ENCODE measurements at places on chromosomes 5 and 9. TPM values are rescaled to one million over a fixed set of nuclear protein-coding genes. Genes with fewer than 3 reads are reported as not detected.

The OCLN gene
- 35.1 TPM for total RNA-seq

DNA sequence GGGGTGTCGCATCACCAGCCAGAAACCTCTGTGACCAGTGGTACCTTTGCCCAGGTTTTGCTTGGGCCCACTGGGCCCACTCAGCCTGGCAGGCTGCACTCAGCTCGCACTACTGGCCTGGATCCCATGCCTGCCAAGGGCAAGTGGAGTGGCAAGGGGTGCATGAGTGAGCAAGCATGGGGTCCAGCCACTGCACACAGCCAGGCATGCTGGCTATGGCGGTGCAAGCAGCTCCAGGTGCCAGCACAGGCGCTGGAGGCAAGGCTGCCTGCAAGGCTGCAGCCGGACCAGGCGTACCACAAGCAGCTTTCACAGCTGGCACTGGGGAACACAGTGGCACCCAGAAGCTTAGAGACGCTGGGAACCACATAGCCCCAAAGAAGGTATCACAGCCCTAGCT, 80.1 kb downstream of the NLN start:
- no peak for DNase-seq
- no peaks in the 10 kb centered on the region for H3K27me3 ChIP-seq
- peaks cover 4% of the 10 kb centered on the region for H3K4me1 ChIP-seq
- H3K4me3 ChIP-seq, result no peak overlapping the region
- no peak overlapping the region for H3K27ac ChIP-seq
- H3K36me3 ChIP-seq, result no peaks in the 10 kb centered on the region

DNA sequence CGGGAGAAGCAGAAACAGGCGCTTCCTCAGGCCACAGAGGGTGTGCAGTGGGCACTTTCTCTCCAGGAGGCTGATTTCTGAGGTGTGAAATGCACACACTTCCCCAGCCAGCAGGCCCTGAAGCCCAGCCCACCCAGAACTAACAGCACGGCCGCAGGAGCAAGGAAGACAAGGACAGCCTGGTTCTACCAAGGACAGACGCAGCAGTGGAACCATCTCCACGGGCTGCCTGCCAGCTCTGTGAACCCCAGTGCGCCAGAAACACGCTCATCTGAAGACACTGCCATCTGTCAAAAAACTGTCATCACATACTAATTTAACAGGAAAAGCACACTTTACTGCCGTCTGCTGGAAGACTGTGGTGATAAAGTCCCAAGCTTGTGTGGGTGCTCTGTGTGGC, 40.7 kb downstream of the MAPK9 start:
- no peaks in the 10 kb centered on the region for H3K27me3 ChIP-seq
- no peaks in the 10 kb centered on the region for H3K4me1 ChIP-seq
- H3K27ac ChIP-seq, result no peak overlapping the region
- no peak overlapping the region for H3K4me3 ChIP-seq
- no peak for DNase-seq

DNA sequence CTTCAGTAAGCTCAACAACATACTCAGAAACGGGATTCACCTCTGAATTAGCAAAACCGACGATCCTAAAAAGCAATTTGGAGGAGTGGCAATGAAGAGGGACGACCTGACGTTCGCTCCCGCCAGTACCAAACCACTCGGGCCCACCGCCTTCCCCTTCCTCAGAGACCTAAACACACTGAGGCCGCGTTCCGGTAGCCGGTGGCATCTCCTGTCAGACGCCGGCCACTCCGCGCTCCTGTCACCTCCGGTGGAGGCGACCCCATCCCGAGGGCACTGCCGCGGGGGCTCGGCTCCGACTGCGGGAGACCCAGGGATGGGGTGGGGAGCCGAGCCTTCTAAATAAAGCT, 617 bp downstream of the PPP6C start:
- H3K4me3 ChIP-seq, result peak overlapping the region; percentile 100
- H3K27ac ChIP-seq, result peak overlapping the region; percentile 97
- H3K4me1 ChIP-seq, result peaks cover 14% of the 10 kb centered on the region
- no peaks in the 10 kb centered on the region for H3K36me3 ChIP-seq

DNA sequence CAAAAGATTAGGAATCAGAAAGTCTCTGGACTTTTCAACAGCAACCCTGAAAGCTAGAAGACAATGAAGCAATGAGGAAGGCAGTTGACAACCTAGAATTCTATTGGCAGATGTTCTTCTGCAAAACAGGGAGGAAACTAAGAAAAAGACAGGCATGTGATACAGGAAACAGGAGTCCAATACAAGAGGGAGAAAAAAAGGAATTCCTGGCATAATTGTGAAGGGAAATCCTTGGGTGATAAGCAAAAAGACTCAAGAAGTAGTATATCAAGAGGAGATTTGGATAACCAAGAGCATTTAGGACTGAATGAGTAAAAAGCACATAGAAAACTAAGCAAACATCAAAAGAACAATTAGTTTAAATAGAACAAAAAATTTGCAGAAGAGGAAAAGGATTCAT, 58.6 kb downstream of the LPAR1 start:
- no peak overlapping the region for H3K4me3 ChIP-seq
- no peak for DNase-seq

GRCh38 chr5:80234116-80234948, 21.5 kb downstream of the SERINC5 start:
- H3K4me3 ChIP-seq, result no peak overlapping the region
- DNase-seq, result no peak
- peaks cover 6% of the 10 kb centered on the region for H3K4me1 ChIP-seq
- no peak overlapping the region for H3K27ac ChIP-seq

DNA sequence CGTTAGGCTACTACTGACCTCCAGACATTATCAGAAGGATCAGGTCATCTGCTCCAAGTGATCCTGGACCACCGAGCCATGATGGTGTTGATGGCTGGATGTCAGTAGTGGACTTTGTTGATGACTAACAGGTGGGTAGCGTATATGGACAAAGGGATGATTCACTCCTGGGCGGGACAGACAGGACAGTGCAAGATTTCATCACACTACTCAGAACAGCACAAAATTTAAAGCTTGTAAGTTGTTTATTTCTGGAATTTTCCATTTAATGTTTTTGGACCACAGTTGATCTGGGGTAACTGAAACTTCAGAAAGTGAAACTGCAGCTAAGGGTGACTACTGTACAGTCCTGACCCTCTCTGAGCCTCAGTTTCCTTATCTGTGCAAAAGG, 12.7 kb downstream of the PDGFRB start:
- peak overlapping the region; percentile 94 for H3K27ac ChIP-seq
- no peaks in the 10 kb centered on the region for H3K36me3 ChIP-seq
- DNase-seq, result no peak
- no peak overlapping the region for H3K4me3 ChIP-seq
- no peaks in the 10 kb centered on the region for H3K27me3 ChIP-seq
- H3K4me1 ChIP-seq, result peaks cover 100% of the 10 kb centered on the region

DNA sequence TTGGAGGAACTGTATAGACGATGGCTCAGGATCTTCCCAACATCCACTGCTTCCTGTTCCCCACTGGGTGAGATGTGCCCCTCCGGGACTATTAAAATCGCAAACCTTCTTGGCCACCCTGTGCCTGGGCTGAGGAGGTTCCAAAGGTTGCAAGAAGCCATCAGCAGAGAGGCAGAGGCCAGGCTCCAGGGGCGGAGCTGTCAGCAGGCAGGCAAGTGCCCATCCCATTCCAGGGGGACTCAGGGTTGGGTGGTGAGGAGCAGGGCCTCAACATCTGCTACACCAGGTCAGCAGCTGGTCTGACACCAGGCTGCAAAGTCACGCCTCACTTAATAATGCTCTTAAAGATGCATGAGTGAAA, 2.2 kb downstream of the BTNL3 start:
- no peaks in the 10 kb centered on the region for H3K27me3 ChIP-seq
- DNase-seq, result no peak
- no peaks in the 10 kb centered on the region for H3K36me3 ChIP-seq
- no peaks in the 10 kb centered on the region for H3K4me1 ChIP-seq
- H3K27ac ChIP-seq, result no peak overlapping the region
- H3K4me3 ChIP-seq, result no peak overlapping the region

GRCh38 chr5:20000416-20000815, 12.4 kb upstream of the CDH18 start:
- no peak for DNase-seq
- no peaks in the 10 kb centered on the region for H3K4me1 ChIP-seq
- H3K27me3 ChIP-seq, result no peaks in the 10 kb centered on the region
- no peak overlapping the region for H3K27ac ChIP-seq
- no peaks in the 10 kb centered on the region for H3K36me3 ChIP-seq

The GPBP1 gene
- 27.4 TPM for total RNA-seq

DNA sequence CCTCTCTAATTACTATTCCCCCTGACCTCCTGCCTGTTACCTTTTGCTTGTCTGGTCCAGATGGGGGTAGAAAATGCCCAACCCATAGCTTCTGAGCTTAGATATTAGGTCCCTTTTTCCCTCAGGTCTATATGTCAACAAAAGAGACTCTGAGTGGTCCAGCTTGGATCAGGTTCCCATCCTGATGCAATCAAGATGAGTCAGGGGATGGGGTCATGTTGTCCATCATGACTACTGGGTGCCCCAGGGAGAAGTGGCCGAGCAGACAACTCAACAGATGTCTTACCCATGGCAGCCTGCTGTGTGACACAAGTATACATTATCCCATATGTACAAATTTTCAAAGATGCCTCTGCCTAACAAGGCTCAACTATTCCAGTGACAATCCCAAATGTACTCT, 9.1 kb upstream of the ANKH start:
- DNase-seq, result no peak
- H3K27me3 ChIP-seq, result no peaks in the 10 kb centered on the region
- H3K4me1 ChIP-seq, result no peaks in the 10 kb centered on the region

GRCh38 chr9:99881769-99882168, 24.7 kb upstream of the STX17 start:
- no peaks in the 10 kb centered on the region for H3K36me3 ChIP-seq
- H3K4me3 ChIP-seq, result no peak overlapping the region
- no peaks in the 10 kb centered on the region for H3K4me1 ChIP-seq
- no peak overlapping the region for H3K27ac ChIP-seq

The FOXD4L3 gene
- not detected for total RNA-seq

DNA sequence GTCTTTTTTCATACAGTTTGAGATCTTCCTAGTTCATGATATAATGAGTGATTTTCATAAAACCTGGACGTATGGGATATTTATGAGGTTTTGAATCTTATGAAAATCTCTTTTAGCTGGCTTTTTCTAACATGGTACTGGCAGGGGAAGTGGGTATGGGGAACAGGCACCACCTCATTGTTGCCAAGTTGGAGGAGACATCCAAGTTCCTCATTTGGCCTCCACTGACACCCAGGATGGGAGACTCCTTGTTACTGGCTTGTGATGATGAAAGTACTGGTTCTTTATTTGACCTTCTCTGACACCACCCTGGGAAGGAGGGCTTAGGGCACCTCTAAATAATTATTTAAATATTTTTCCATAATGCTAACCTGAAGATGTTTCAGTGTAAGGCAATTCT, 4.0 kb upstream of the TNPO1 start:
- no peaks in the 10 kb centered on the region for H3K36me3 ChIP-seq
- no peak for DNase-seq
- no peak overlapping the region for H3K4me3 ChIP-seq

The IL3 gene
- not detected for total RNA-seq

The PFN3 gene
- not detected for total RNA-seq

The ADGRV1 gene
- 2.7 TPM for total RNA-seq

The TMEM215 gene
- not detected for total RNA-seq

The ZNF169 gene
- total RNA-seq, result 4.0 TPM

GRCh38 chr9:21392270-21392669, 7.1 kb upstream of the IFNA2 start:
- H3K4me3 ChIP-seq, result no peak overlapping the region
- DNase-seq, result no peak
- H3K27me3 ChIP-seq, result no peaks in the 10 kb centered on the region
- no peaks in the 10 kb centered on the region for H3K36me3 ChIP-seq
- no peak overlapping the region for H3K27ac ChIP-seq

- no peak overlapping the region for H3K27ac ChIP-seq
- H3K36me3 ChIP-seq, result peaks cover 20% of the 10 kb centered on the region
- H3K4me1 ChIP-seq, result peaks cover 5% of the 10 kb centered on the region
These were observed 32.5 kb upstream of the ALDOB start for GRCh38 chr9:101468116-101468515.

DNA sequence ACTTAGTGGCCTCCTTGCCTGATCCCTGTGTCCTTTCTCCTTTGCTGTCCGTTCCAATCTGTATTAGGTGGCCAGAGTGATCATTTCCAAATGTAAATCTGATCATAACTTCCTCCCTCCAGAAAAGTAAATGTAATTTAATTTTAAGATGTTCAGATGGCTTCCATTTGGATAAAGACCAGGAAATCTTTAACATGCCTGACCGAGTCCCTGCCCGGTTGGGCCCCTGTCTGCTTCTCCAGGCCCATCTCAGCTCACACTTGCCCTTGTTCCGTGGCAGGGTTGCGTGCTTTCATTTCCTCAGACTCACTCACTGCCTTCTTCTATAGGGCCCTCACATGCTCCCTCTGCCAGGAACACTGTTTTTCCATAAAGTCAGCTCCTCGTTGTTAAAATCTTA, 7.6 kb downstream of the MAP3K1 start:
- H3K4me1 ChIP-seq, result peaks cover 12% of the 10 kb centered on the region
- no peak overlapping the region for H3K4me3 ChIP-seq
- no peaks in the 10 kb centered on the region for H3K36me3 ChIP-seq
- DNase-seq, result no peak
- no peaks in the 10 kb centered on the region for H3K27me3 ChIP-seq

- H3K36me3 ChIP-seq, result no peaks in the 10 kb centered on the region
- no peak for DNase-seq
- no peak overlapping the region for H3K27ac ChIP-seq
These were observed 16.7 kb upstream of the SLCO4C1 start for GRCh38 chr5:102312586-102313370.
